LNCaP clone FGC (cell line): ENCODE measurements at places on chromosomes 11 and 22.

DNA sequence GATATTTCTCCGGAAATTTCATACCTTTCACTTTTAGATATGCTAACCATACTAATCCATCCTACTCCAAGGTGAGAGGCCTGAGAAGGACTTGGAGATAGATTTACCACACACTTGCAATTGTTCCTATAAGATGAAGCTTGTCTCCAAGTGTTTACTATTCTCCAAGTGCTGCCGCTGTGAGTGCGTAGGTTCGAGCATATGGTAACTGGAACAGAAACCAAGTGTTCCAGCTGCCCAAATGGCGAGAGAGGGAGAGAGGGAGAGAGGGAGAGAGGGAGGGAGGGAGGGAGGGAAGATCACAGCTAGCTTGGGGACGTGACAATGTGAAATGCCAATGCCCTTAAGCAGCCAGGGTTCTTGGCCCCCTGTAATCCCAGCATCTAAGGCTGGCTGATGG lies 21.5 kb downstream of the ASCC2 start:
- DNase-seq = no peak

- no peak for DNase-seq
Measured at GRCh38 chr11:110712659-110713448, 617 bp upstream of the ARHGAP20 start.

GRCh38 chr22:34579519-34579918 lies 486.4 kb upstream of the ISX start:
- DNase-seq = no peak

GRCh38 chr11:23404225-23405160 lies 544.2 kb upstream of the CCDC179 start:
- DNase-seq = no peak
